Memory B cell (primary cell): ENCODE measurements at places on chromosomes 4 and X.

- peaks cover 1% of the 10 kb centered on the region for H3K27me3 ChIP-seq
- DNase-seq: no peak
- no peak overlapping the region for H3K4me3 ChIP-seq
- H3K4me1 ChIP-seq: peaks cover 8% of the 10 kb centered on the region
Observed at GRCh38 chrX:9279234-9279544, 185.7 kb upstream of the TBL1X start.

DNA sequence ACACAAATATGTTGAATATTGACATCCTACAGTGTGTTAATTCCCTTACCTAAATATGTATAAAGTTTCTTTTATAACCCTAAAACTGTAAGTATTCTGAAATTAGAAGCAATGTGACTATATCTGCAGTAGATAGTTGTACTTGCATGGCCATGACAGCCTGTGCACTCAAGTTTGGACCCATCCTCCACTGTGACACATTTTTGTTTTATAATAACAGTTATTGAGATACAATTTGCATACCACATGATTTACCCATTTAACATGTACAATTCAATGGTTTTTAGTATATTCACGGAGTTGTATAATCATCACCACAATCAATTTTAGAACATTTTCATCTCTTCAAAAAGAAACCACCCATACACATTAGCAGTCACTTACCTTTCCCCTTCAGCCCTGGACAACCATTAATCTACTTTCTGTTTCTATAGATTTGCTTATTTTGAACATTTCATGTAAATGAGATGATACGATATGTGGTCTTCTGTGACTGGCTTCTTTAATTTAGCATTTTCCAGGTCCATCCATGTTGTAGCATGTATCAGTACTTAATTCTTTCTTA lies 29.6 kb downstream of the HERC3 start:
- H3K4me1 ChIP-seq: peaks cover 38% of the 10 kb centered on the region
- H3K27me3 ChIP-seq: no peaks in the 10 kb centered on the region
- no peak for DNase-seq
- H3K4me3 ChIP-seq: no peak overlapping the region
- H3K27ac ChIP-seq: no peak overlapping the region

DNA sequence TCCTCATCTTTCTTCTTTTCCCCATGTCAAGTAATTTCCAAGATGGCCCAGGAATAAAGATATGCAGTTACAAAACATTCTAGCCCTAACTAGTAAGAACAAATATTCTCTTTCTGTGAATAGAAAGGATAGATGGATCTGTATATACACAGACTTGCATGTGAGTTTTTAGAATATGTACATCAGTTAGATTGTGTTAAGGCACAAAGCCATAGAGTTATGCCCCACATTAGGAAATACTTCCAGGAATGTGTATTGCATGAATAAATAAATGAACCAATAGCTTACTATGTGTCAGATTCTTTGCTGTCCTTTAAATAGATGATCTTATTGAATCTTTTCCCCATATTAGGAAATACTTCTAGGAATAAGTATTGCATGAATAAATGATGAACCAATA lies 46.0 kb upstream of the TMPRSS11E start:
- H3K27me3 ChIP-seq: peaks cover 4% of the 10 kb centered on the region
- H3K4me1 ChIP-seq: peaks cover 5% of the 10 kb centered on the region
- H3K4me3 ChIP-seq: no peak overlapping the region
- H3K36me3 ChIP-seq: no peaks in the 10 kb centered on the region
- no peak for DNase-seq

GRCh38 chrX:13699183-13699826 lies 10.4 kb downstream of the RAB9A start:
- peak overlapping the region; percentile 60 for H3K27ac ChIP-seq
- H3K27me3 ChIP-seq: no peaks in the 10 kb centered on the region
- peak overlapping the region; percentile 78 for H3K4me3 ChIP-seq
- no peak for DNase-seq
- H3K4me1 ChIP-seq: peaks cover 40% of the 10 kb centered on the region

- peaks cover 6% of the 10 kb centered on the region for H3K4me1 ChIP-seq
- DNase-seq: no peak
Observed at GRCh38 chr4:15811703-15812337, 33.7 kb downstream of the CD38 start.

DNA sequence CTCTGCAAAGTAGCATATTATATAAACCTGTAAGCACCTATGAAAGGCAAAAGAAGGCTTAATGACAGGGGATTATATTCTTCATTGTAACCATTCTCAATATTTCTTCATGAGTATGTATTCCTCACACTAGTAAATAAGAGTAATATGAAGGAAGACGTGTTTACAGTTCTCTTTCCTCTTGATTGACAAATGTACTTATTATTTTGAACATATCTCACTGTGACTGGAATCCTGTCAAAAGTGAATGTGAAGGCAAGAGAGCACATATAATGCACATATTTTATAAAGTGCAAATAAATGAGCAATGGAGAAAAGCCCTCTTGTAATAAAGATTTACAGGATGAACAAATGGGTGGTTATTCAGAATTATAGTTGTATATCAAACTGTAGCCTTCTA lies 19.7 kb downstream of the FAM47A start:
- no peaks in the 10 kb centered on the region for H3K4me1 ChIP-seq
- H3K36me3 ChIP-seq: no peaks in the 10 kb centered on the region
- DNase-seq: no peak
- no peaks in the 10 kb centered on the region for H3K27me3 ChIP-seq

- H3K27ac ChIP-seq: no peak within 1 kb of the TSS
- no peaks in the 10 kb centered on the region for H3K36me3 ChIP-seq
- peaks cover 10% of the 10 kb centered on the region for H3K27me3 ChIP-seq
- no peaks in the 10 kb centered on the region for H3K4me1 ChIP-seq
- no peak within 1 kb of the TSS for H3K4me3 ChIP-seq
Observed at GRCh38 chr4:8580321-8581093, at the start of gene GPR78. GPR78 (plus strand) TSS chr4:8580392; CDS start chr4:8580983, 591 bp downstream.

- no peaks in the 10 kb centered on the region for H3K4me1 ChIP-seq
- H3K27ac ChIP-seq: no peak overlapping the region
- H3K36me3 ChIP-seq: no peaks in the 10 kb centered on the region
- H3K27me3 ChIP-seq: no peaks in the 10 kb centered on the region
Observed at GRCh38 chrX:35785075-35785474, 13.1 kb upstream of the MAGEB16 start.

GRCh38 chr4:41866799-41867677 lies 68.2 kb upstream of the TMEM33 start:
- H3K27ac ChIP-seq: no peak overlapping the region
- peaks cover 2% of the 10 kb centered on the region for H3K4me1 ChIP-seq
- no peaks in the 10 kb centered on the region for H3K36me3 ChIP-seq
- DNase-seq: no peak
- peaks cover 19% of the 10 kb centered on the region for H3K27me3 ChIP-seq

DNA sequence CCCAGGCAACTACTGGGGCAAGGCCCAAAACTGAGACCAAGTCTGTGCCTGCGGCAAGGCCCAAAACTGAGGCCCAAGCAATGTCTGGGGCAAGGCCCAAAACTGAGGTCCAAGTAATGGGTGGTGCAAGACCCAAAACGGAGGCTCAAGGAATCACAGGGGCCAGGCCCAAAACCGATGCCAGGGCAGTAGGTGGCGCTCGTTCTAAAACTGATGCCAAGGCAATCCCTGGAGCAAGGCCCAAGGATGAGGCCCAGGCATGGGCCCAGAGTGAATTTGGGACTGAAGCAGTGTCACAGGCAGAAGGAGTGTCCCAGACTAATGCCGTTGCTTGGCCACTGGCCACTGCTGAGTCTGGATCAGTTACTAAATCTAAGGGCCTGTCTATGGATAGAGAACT lies 2.7 kb downstream of the GPRASP2 start:
- H3K27me3 ChIP-seq: peaks cover 11% of the 10 kb centered on the region
- peaks cover 4% of the 10 kb centered on the region for H3K4me1 ChIP-seq
- no peak overlapping the region for H3K27ac ChIP-seq
- peaks cover 2% of the 10 kb centered on the region for H3K36me3 ChIP-seq

- no peaks in the 10 kb centered on the region for H3K27me3 ChIP-seq
- H3K36me3 ChIP-seq: no peaks in the 10 kb centered on the region
- H3K4me1 ChIP-seq: no peaks in the 10 kb centered on the region
- DNase-seq: no peak
Observed at GRCh38 chrX:115408771-115409400, 119.4 kb downstream of the LUZP4 start.

GRCh38 chr4:168484626-168485025 lies 4.3 kb upstream of the DDX60L start:
- no peak overlapping the region for H3K4me3 ChIP-seq
- peaks cover 2% of the 10 kb centered on the region for H3K36me3 ChIP-seq
- H3K4me1 ChIP-seq: peaks cover 10% of the 10 kb centered on the region
- H3K27me3 ChIP-seq: peaks cover 2% of the 10 kb centered on the region
- DNase-seq: no peak

DNA sequence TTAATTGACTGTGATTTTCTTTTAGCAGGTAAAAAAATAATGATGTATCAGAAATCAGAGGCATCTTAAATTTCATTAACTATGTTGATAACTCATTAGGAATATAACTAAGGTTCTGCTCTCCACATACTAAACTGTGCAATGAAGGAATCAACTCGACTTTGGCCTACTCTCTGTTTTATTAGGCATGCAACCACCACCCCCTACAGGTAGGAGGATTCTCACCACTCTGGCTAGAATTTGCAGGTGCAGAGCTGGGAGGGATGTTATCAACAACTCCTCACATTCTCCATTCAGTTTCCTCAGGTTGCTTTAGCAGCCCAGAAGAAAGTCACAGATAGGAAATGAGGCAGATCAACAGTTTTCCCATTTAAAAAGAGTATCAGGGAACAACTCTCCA lies 160.1 kb downstream of the COX18 start:
- H3K27me3 ChIP-seq: peaks cover 4% of the 10 kb centered on the region
- no peak overlapping the region for H3K27ac ChIP-seq
- no peaks in the 10 kb centered on the region for H3K36me3 ChIP-seq
- DNase-seq: no peak
- H3K4me1 ChIP-seq: no peaks in the 10 kb centered on the region

DNA sequence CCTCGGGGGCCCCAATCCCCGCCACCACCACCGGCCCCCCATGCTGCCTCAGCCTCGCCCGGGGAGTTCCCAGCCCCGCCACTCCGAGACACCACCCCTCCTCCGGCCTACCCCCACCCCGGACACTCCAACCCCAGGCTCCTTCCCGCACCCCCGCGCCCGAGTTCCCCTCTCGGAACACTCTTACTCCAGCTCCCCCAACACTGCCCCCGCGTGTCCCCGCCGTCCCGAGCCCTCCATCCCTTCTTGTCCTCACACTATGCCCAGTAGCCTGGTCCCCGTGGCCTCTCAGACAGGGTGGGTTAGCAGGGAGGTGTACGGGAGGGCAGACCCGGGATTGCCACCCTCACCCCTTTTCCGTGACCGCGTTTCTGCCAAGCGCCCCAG lies 276.1 kb downstream of the BCOR start:
- peaks cover 33% of the 10 kb centered on the region for H3K27me3 ChIP-seq
- H3K4me3 ChIP-seq: peak overlapping the region; percentile 49
- no peaks in the 10 kb centered on the region for H3K36me3 ChIP-seq
- H3K27ac ChIP-seq: no peak overlapping the region

GRCh38 chr4:67158666-67159065 lies 386.6 kb downstream of the CENPC start:
- no peak for DNase-seq
- H3K27ac ChIP-seq: no peak overlapping the region
- no peak overlapping the region for H3K4me3 ChIP-seq
- no peaks in the 10 kb centered on the region for H3K36me3 ChIP-seq
- no peaks in the 10 kb centered on the region for H3K27me3 ChIP-seq

- H3K4me3 ChIP-seq: peak overlapping the region; percentile 92
- H3K36me3 ChIP-seq: peaks cover 11% of the 10 kb centered on the region
- H3K4me1 ChIP-seq: peaks cover 20% of the 10 kb centered on the region
- H3K27me3 ChIP-seq: no peaks in the 10 kb centered on the region
- peak overlapping the region; percentile 98 for H3K27ac ChIP-seq
- no peak for DNase-seq
Observed at GRCh38 chrX:47560179-47560933, 649 bp upstream of the ARAF start.

DNA sequence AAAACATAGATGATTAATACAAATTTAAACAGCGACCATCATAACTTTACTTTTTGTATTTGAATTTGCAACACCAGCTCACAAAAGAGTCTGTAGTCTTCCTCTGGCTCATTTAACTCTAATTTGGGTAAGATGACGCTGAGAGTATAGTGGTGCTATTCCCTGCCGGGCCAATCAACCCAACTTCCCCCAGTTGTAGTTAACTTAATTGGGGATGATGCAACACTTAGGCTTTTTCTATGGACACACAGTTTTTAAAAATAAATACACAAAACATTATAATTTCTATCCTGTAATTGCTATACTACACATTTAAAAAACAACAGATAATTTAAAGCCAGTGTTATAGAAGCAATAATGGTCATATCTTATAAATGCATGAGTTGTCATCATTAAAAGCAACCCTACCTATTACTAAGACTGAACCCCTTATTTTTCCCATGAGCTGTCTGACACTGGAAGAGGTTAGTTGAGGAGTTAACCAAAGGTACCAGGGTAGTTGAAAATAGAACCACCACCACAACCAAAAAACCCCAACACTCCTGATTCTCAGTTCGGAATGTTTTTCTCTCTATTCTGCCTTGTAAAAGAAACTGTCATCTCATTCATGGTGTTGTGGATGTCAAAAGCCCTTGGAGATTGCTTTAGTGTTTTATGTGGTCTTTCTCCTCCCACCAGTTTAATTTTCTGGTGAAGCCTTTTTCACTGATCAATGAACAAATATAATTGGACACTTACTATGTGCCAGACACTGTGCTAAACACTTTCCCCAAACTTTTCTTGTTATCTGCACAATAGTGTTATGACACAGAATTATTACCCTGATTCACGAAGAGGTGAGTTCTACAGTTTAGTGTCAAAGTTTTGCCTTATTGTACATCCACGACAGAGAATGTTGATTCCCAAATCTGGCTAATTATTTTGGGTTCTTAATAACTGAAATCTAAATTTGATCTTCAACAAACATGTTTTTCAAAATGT lies 61.5 kb upstream of the RAPGEF2 start:
- no peaks in the 10 kb centered on the region for H3K4me1 ChIP-seq
- peaks cover 19% of the 10 kb centered on the region for H3K27me3 ChIP-seq
- H3K27ac ChIP-seq: no peak overlapping the region
- H3K36me3 ChIP-seq: no peaks in the 10 kb centered on the region
- no peak overlapping the region for H3K4me3 ChIP-seq

GRCh38 chr4:136562834-136563233 lies 969.5 kb downstream of the PCDH18 start:
- H3K4me1 ChIP-seq: no peaks in the 10 kb centered on the region
- DNase-seq: no peak
- H3K36me3 ChIP-seq: no peaks in the 10 kb centered on the region
- no peak overlapping the region for H3K27ac ChIP-seq
- H3K4me3 ChIP-seq: no peak overlapping the region
- no peaks in the 10 kb centered on the region for H3K27me3 ChIP-seq

- no peak for DNase-seq
- H3K4me1 ChIP-seq: no peaks in the 10 kb centered on the region
- H3K36me3 ChIP-seq: no peaks in the 10 kb centered on the region
Observed at GRCh38 chr4:116453127-116453526, 632.2 kb downstream of the TRAM1L1 start.

- no peak overlapping the region for H3K27ac ChIP-seq
- no peak overlapping the region for H3K4me3 ChIP-seq
- H3K27me3 ChIP-seq: no peaks in the 10 kb centered on the region
- H3K4me1 ChIP-seq: no peaks in the 10 kb centered on the region
- H3K36me3 ChIP-seq: no peaks in the 10 kb centered on the region
Observed at GRCh38 chr4:61741327-61742096, 541.4 kb downstream of the ADGRL3 start.
